ENCODE measurements at places on chromosomes 16 and 17. TPM values are rescaled to one million over a fixed set of nuclear protein-coding genes. Genes with fewer than 3 reads are reported as not detected.
A peak's percentile ranks its signal among the peaks of the same experiment; 100 is the strongest.

- no peak for DNase-seq
These were observed 1.6 kb upstream of the ZG16B start for GRCh38 chr16:2828521-2828840.

DNA sequence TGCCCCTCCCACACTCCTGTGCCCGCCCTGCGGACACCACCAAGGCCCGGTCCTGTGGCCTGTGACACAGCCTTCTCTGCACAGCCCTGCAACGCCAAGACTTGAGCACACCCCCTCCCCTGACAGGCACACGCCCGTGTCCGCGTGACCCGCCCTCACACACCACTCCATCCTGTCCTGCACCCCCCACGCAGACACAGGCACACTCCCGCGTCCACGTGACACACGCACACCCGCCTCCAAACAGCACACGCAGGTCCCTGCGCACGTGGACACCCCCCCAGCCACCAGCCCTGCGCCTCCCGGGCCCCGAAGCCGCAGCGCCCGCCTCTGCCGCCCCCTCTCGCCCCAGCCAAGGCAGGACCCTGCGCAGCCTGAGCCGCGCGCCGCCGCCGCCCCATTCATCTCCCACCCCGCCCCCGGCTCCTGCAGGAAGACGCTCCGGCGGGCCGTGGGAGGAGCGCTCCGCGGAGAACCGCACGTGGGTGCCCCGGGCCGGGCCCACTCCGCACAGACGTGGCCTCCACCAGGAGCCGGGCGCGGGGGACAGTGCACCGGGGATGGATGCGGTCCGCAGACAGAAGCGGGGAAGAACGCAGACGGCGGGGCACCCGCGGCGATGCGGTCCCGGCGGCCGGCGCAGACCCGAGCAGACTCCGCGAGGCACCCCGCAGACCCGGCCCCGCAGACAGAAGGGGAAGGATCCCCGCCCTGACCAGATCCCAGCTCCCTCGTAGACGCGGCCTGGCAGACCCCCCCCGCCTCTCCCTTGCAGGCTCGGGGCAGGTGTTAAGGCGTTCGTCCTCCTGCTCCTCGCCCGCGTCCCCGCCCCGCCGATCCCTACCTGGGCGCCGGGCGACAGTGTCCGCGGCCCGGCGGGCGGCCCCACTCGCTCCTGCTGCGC is 506 bp downstream of the CAMKK1 start:
- peak; percentile 85 for DNase-seq

DNA sequence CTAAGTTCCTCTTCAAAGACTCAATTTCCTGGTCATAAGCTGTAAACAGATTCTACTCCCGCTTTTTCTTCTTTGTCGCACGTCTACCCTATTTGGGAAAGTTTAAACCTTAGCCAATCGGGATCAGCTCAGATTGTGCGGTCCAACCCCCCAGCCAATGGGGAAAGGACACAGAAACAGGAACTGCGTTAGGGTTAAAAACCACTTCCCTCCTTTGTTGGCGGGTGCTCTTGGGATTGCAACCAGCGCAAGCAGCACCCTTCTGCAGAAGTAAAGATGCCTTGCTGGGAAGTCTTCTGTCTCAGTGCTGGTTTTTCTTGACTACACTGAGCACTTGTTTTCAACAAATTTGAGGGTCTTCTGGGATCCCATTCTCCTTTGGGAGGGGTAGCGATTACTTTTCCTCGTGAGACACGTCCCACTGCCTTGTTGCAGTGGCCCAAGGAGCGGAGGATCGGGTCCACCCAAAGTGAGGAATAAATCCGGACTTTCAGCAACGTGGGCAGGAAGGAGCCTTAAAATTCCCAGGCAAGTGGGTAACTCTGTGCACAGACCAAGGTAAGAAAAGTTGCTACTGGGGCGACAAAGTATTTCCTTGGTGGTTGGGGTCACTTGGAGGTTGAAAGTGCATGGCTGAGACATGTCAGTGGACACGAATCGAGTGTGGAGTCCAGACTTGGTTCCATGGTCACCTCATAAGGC is 1.0 kb upstream of the YPEL3 start:
- DNase-seq, result no peak

DNA sequence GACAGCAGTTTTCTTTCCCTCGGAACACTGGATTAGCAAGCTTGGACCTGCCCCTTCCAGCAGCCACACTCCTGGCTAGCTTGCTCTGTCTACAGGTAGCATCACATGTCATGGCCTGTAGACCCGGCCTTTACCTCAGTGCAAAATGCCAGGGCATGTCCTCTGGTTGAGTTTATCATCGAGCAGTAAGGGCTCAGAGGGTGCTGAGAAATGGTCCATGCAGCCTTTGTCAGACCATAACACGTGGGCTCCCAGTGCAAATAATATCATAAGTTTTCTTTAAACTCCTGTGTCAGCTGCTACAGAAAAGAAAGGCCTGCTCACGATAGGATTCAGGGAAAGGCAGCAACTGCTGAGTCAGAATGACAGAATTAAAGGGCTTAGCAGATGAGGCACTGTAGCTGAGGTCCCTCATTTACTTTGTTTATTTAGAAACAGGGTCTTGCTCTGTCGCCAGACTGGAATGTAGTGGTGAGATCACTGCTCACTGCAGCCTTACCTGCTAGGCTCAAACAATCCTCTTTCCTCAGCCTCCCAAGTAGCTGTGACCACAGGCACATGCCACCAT is 8.0 kb upstream of the GNA13 start:
- DNase-seq, result no peak

DNA sequence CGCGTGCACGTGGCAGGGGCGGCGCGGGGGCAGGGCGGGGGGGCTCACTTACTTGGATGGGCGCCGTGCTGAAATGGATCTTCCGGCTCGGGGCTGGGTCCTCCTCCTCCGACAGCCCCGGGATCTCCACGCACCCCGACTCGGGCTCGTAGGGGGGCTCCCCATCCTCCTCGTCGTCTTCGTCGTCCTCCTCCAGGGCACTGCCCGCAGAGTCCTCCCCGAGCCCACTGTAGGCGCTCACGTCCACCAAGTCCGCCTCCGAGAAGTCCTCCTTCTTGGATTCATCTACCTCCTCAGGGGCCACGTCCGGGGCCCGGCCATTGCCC is 1.4 kb downstream of the PPP1R9B start:
- no peak for DNase-seq

- DNase-seq, result no peak
These were observed 8.2 kb upstream of the C16orf74 start for GRCh38 chr16:85759136-85759535.

GRCh38 chr16:77987810-77988209 is 34.5 kb upstream of the CLEC3A start:
- no peak for DNase-seq

DNA sequence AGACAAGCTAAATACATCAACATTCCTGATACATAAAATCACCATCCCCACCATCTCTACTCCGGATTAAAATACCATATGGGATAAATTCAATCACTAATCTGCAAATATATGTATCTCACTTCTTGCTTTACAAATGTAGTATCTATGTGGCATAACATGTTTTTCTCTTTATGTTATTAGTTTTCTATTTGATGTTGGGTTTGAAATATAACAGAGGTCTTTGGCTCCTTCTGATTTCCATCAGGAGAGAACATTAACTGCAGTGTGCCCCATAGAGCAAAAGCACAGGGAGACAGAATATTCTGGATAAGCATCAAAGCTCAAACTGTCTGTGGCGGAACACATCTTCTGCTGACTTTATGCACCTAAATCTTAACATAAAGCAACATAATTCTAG is 547.2 kb upstream of the CDH8 start:
- no peak for DNase-seq

DNA sequence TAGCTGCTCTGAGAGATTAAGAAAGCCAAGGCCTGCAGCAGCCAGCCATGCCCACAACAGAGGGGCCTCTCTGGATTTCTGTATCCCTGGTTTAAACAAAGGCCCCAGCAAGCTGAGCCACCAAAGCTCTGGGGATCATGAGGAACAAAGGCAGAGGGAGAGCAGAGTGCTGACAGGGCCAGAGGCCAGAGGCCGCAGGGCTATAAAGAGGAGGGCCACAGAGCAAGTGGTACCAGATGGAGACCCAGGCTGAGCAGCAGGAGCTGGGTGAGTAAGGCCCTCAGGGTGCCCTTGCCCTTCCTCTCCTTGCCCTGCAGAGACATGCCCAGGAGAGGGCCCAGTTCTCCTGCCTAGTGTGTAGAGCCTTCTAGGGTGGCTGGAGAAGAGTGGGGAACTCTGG is at the start of gene CRYBA1:
TSS of gene CRYBA1 (plus strand) at position 232 of the 400 bp plus-strand sequence. CDS start at position 237, 5 bp downstream.
- no peak for DNase-seq

- no peak for DNase-seq
These were observed 266.5 kb downstream of the IRF8 start for GRCh38 chr16:86165479-86165878.

- DNase-seq, result no peak
These were observed 73.3 kb downstream of the TANC2 start for GRCh38 chr17:63039342-63039741.

NOS2 gene
- 0.12 TPM for total RNA-seq

CLEC18C gene
- total RNA-seq, result not detected

SNX20 gene
- 0.72 TPM for total RNA-seq

PPM1E gene
- total RNA-seq, result 3.2 TPM

All from left ventricle myocardium superior (tissue), 1 donor.